ENCODE measurements at places on chromosomes 5 and 9.

DNA sequence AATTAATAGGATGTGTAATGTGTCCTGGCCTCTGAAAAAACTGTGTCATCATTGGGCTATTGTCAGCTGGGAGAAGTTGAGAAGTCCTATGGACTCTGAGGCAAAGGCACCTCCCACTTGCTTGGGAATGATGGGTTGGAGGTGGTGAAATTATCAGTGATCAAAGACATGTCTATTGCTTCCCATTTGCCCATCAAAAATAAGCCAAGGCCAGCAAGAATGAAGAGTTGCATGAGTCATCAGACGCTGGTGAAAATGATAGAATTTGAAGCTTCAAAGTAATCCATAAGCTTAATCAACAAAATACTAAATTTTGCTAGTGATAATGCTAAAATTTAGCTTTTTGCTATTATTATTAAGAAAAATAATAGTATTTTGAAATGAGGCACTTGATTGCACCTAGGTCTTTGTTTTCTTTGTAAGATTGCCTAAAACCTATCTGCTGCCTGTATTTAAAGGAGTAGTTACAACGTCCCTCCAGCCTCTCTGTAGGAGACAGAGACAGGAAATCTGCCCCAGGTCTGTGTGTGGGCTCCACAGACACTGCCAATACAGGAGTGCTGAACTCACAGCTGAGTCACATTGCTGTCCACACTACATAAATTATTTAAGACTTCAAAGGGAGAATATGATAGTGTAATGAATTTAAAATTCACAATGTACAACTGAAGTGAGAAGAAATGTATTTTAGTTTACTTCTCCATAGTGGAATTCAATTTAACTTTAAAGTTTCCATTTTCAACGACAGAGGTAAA lies 48.4 kb upstream of the APC start:
- peak; percentile 51 for ATAC-seq

GRCh38 chr5:72692231-72692637 lies 124.2 kb upstream of the TNPO1 start:
- ATAC-seq: peak; percentile 91

DNA sequence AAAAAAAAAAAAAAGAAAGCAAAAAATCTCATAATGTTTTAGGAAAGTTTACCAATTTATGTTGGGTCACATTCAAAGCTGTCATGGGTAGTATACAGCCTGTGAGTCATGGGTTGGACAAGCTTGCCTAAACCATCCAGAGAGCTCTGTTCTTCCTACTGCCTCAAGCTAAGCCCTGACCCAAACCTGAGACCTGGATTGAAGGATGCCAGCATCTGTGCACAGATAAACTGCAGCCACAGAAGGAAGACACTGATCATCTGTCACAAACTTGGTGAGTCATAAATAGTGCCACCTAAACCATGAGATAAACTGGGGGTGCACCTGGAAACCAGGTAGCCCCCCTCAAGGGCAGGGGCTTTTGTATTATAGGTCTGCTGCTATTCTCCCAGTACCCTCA lies 31.0 kb downstream of the CSF2 start:
- ATAC-seq: no peak

DNA sequence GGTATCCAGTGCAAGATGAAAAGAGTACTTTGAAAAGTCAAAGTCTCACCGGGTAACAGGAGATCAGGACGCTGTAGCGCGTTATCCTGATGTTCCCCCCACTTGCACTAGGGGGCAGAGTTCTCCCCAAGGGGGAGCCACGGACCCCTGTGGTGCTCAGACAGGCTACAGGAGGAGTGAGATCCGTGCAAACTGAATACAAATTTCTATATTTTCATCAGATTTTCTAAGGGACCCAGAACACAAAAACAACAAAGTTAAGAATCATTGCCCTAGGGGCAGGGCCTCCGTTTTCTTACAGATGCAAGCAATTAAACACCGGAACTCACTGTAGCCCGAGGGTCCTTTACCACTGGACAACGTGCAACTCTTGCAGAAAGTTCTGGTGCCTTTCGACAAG lies 2.0 kb downstream of the MYO10 start:
- peak; percentile 39 for ATAC-seq

DNA sequence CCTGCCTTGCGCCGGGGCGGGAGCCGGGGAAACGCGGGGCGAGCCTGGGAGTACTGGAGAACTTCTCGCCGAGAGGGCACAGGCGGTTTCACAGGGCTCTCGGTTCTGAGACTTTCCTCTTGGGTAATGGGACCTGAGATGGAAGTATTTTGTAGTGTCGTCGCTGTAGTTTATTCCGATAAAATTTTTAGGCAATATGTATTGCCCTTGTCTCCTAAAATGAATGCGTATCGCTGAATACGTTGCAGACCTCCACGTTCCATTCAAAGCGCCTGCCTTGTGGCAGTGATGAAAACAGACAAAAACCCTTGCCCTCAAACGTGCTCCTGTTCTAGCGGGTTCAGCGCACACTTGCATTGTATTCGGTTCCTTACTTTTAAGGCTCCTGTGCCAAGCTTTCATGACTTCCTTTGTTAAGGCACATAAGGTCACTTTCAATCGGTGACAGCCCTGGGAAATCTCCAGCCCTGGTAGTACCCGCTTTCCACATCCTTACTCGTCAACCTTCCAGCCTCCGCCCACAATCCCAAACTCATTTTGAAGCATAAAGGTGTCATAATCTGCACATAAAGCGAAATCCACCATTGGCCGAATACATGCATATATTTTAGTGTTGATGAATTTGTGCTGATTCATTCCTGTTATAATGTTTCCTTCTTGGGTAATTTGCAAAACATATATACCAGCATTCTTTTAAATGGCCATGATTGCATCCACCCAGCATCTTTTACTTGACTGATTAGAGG lies 694 bp downstream of the RMI1 start:
- ATAC-seq: no peak

- peak; percentile 25 for ATAC-seq
Observed at GRCh38 chr9:114230068-114230467, 74.7 kb downstream of the COL27A1 start.

- peak; percentile 18 for ATAC-seq
Observed at GRCh38 chr5:134524826-134525682, at the start of gene JADE2. TSS of gene JADE2 (plus strand) at chr5:134525670. CDS start at chr5:134535858, 10,188 bp downstream.

DNA sequence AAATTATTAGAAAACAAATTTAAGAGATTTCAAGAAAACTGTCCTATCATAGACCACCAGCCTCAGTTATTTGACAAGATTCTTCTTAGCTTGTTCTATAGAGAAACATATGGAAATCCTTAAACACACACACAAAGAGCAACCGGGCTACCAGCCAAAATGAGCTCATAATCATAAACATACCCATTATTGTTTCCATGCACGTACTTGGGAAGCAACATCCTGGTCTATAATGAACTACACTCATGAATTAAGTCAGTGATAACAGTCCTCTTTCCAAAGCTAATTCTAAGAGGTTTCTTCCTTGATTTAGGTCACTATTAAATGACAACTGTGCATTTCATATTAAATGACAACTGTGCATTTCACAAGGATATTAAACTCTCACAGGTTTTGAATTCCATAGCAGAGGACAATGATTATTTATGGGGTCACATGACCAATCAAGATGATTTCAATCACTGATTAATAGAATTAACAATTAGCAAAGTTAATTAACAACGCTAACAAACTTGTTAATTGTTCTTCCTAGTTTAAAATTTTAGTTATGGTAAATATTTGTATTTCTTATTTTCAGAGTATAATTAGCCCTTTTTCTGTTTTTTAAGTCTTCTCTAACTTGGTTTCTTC lies 77.0 kb downstream of the OXCT1 start:
- no peak for ATAC-seq

DNA sequence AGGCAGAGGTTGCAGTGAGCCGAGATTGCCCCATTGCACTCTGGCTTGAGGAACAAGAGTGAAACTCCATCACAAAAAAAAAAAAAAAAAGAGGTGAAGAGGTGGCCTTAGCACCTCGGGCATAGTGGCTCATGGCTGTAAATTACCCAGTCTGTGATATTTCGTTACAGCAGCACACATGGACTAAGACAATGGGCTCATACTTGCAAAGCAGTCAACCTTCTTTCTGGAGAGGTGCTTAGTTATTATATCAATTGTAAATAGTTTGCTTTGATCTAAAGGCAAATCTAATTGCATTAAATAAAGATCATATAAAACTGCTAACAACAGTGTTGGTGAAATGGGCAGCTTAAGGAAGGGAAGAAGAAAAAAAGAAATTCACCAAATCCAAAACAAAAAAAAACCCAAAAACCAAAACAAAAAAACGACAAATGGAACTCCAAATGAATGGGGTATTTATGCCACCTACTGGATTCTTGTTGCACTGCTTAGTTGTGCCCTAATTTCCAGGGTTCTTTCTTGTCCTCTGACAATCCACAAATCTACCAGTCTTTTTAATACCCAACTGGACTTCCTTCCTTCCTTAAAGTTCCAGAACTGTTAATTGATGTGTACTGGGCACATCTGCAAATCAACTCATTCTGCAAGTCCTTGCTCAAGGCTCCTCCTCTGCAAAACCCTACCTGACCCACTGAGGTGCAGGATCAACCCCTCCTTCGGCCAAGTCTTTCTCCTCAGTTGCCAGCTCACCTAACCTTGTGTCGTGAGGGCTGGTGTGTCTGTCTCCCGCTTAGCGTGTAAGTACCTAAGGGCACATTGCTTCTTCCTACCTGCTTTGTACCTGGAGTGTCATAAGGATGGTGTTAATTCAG lies 35.0 kb upstream of the DMRT1 start:
- no peak for ATAC-seq

DNA sequence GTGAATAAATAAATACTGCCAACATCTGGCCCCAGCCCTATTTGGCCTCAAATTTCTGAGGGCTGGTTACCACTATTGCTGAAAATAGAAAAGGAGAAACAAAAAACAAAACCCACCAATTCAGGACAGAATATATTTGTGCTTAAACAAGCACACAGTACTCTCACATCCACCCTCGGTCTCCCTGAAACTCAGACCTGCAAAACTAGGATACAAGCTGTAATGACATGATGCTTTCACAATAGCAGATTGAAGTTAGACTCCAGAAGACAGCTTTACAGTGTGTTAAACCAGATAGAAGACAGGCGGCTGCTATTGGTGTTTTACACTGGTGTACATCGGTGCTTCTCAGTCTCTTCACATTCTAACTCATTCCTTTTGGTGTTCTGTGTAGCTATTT lies 214.9 kb upstream of the DMRT1 start:
- ATAC-seq: no peak

DNA sequence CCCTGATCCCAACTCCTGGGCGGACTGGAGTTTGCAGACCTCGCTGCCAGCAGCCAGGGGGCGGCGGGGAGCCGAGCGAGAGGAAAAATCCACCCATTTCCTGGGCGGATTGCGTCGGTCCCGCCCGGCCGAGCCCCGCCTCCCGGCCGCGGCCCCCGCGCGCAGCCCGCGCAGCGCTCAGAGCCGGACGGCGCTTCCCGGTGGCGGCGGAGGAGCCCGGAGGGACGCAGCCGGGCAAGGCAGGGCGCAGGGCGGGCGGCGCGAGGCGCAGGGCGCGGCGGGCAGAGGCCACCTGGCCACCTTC lies at the start of gene OLFM1:
TSS of gene OLFM1 (plus strand) at position 180 of the 304 bp plus-strand sequence. CDS start 322 bp downstream, outside the sequence.
- ATAC-seq: peak; percentile 71

- peak; percentile 60 for ATAC-seq
Observed at GRCh38 chr9:21753523-21753922, 48.9 kb upstream of the MTAP start.

DNA sequence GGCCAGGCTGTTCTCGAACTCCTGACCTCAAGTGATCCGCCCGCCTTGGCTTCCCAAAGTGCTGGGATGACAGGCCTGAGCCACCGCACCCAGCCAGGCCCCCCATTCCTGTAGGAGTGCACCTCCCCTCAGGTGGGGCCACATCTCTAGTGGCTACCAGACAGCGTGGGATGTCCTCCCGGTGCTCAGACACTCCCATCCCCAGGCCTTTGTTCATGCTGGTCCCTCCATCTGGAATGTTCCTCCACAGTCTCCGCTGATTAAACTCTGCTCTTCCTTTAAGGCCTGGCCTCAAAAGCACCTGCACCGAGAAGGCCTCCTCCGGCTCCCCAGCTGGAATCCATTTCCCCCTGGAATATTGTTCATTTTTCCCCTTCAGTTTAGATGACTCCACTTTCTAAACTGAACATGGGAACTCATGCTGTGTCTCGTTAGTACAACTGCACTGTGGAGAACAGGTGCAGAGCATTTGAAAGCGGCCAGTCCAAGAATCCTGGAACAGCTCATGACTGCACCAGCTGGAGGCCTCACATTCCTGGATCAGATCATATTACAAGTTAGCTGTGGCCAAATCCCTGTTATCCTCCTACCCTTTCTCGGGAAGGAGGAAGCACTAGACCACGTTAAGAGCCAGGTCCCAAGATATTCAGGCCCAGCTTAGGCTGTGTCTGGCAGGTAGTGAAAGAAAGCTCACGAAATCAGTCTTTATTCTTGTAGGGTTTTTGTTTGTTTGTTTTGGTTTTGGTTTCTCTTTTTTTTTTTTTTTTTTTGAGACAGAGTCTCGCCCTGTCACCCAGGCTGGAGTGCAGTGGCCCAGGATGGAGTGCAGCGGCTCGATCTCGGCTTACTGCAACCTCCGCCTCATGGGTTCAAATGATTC lies 10.8 kb upstream of the PRRC2B start:
- ATAC-seq: peak; percentile 82

- peak; percentile 72 for ATAC-seq
Observed at GRCh38 chr9:126719618-126720031, 85.2 kb upstream of the ZBTB43 start.

DNA sequence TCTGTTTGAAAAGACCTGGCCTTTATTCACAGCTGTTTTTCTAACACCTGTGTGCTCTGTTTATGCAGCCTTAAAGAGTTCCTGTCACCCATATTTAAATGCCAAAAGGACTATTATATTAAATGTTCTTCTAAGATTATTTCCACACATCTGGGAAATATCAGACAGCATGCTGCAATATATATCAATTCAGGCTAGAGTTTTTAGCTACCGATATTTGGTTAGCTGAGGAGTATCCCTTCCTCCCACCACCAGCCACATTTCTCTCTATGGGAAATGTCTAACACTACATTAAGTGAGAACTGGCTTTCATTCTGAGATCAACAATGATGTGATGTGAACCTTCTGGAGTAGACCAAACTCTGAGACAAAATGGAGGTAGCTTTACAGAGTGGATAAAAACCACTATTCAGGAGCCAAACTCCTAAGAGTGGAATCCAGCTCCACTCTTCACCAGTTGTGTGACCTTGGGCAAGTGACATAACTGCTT lies 509.2 kb downstream of the ZNF608 start:
- no peak for ATAC-seq

GRCh38 chr5:148554621-148555020 lies 99.7 kb downstream of the HTR4 start:
- no peak for ATAC-seq

Data from motor neuron (in vitro differentiated cells).